ENCODE measurements at places on chromosomes 2 and 18.
A peak's percentile ranks its signal among the peaks of the same experiment; 100 is the strongest.

DNA sequence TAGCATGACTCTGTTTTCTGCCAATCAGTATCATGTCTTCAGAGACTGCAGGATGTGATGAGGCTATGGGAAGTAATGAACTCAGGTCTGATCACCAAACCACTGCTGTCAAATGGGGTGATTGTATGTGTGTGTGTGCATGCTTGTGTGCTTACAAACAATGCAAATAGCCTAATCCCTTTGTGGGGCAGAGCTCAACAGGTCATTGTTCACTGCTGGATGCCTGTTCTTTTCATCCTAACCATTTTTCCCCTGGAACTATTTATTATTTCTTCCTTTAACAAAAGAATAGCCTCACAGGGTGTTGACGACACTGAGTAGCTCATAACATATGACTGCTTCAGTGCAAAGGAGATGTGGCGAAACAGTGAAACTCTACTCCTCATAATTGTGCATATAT, 55.9 kb downstream of the NXPH2 start:
- no peak for DNase-seq

DNA sequence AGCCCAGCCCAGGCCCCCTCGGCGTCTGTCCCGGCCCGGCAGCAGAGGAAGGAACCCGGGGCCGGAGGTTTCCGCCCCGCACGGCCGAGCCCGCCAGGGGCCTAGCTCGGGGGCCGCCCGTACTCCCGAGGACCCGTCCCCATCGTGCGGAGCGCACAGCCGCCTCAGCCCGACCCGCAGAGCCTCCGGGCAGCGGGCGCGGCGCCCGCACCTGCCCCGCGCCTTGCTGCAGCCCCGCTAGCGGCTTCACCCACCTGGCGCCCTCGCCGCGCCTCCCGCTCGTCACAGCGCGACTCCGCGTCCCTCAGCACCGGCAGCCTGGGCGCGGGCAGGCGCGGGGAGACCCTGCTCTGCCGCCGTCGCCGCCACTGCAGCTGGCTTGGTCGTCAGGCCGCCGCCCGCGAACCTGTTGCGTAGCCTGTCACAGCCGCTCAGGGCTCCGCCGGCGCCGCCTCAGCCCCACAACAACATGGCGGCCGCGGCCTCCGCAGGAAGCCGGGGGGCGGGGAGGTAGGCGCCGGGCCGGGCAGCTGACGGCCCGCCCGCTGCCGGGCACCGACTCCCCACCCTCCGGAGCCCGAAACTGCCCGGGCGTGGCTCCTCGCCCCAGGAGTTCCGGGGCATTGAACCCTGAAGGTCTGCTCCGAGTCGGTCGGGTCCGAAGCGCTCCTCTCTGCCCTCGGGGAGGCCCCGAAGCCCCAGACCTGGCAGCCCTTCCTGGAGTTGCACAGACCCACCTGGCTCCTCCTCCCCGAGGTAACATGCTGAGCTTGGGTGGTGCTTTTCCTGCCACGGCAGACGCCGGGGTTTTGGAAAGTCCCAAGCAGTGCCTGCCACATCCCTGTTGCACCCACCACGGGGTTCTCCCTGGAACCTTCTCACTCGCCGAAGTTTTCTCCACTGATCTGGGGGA, at the start of gene ITSN2:
Gene ITSN2, minus strand, starts transcription at position 487 of the 913 bp plus-strand sequence. CDS start 32,454 bp downstream, outside the sequence.
- peak; percentile 17 for DNase-seq

DNA sequence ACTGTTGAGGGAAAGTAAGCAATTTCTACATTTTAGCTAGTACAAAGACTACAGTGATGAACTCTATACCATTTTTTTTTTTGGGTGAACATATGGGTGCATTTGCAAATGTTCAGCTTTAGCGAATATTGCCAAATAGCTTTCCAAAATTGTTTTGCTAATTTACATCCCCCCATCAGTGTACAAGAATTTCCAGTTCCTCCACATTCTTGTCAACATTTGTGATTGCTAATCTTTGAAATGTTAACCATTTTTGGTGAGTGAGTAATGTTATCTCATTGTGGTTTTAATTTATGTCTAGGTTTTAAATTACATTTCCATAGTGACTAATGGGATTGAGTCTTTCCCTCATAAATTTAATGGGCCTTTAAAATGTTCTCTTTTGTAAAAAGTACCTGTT, 16.4 kb upstream of the CNRIP1 start:
- peak; percentile 70 for DNase-seq

DNA sequence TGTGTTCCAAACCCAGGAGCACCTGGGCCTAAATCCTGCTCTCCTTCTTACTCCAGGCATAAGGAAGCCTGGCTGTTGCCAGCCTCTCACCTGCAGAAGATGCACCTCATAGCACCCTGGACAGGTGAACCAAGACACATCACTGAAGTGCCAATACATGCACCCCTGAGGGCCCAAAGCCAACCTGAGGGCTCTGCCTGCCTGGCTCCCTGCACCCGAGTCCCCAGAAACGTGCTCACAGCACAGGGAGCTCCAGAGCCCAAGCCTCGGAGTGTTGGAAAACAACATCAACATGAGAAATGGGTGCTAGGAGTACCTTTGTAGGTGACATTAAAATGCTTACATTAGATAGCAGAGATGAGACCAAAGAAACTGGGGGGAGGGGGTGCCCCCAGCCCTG, 96.3 kb upstream of the RAB6C start:
- DNase-seq = no peak

- DNase-seq = no peak
Measured at GRCh38 chr2:4930704-4931103, 761.5 kb upstream of the SOX11 start.

Data from fibroblast of skin of left quadriceps (primary cell).